CD4-positive, alpha-beta T cell treated with Interleukin-10 for 1 hour (primary cell): ENCODE measurements at places on chromosomes 13 and 19.
A peak's percentile ranks its signal among the peaks of the same experiment; 100 is the strongest.

GRCh38 chr13:113668491-113668971 is 1.5 kb downstream of the GRK1 start:
- DNase-seq, result no peak

DNA sequence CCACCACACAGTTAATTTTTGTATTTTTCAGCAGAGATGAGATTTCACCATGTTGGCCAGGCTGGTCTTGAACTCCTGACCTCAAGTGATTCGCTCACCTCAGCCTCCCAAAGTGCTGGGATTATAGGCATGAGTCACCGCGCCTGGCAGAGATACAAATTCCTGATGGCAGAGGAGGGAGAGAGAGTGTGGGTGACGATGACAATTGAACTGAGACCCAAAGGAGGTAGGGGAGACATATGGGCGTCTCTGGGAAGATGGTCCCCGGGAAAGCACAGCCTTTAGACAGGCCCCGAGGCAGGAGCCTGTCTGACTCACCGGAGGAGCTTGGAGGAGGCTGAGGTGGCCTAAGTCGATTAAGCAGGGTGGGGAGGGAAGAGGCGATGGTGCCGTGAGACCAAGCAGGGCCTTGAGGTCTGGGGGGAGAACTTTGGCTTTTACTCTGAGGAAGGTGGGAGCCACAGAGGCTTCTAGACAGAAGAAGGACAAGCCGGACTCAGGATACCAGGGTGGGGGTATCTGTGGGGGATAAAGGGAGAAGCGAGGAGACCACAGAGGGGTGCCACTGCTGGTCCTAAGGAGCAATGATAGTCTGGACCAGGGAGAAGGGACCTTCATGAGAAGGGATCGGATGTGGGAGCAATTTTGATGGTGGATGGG is 38.2 kb downstream of the ARRDC2 start:
- DNase-seq, result no peak

DNA sequence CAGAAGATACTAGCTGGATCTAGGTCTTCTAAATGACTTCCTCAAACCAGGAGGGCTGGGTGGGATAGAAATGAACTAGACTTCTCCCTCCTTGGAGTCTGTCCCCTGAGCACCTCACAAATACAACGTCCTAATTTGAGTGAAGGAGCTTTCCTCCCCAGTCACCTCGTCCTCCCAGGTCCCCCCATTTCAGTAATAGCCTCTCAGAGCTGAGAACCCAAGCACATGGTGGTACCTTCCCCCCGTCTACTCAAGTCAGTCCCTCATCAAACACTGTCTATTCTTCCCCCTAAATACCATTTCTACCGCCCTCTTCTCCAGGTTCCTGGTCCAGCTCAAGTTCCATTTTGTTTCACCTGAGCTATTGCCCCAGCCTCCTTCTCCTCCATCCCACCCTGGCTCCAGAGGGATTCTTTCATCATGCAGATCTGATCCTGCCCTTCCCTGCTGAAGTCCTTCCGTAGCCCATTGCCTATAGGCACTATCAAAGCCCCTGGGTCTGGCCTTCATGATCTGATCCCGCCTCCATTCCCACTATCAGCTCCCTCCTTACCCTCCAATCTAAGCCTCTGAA is 5.3 kb upstream of the PRKCG start:
- peak; percentile 54 for DNase-seq

GRCh38 chr19:45047188-45047797 is 8.4 kb downstream of the CLASRP start:
- no peak for DNase-seq

DNA sequence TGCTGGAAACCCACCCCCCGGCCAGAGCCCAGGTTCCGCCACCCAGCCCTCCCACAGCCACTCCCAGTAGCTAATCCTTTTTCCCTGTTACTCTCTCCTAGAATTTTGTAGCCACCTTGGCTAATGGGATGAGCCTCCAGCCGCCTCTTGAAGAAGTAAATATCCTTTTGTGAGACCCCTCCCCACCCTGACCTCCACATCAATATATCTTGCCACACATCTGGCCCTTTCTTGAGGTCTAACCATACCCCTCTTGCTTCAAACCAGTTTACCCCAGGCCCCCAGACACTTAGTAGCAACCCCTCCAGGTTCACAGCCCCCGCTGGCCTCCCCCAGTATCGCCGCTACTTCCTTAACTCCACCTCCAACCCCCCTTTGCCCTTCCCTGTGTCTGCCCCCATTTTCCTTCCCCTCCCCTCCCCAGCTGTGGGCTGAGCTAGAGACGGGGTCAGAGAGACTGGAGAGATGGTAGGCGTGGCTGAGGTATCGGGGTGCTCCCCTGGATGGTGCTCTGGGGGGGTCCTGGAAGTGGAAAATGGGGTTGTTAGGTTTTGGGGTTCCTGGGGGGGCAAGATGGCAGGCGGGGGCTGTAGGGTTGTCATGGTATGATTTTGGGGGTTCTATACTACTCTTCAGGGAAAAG is 2.8 kb downstream of the PRMT1 start:
- DNase-seq, result no peak

DNA sequence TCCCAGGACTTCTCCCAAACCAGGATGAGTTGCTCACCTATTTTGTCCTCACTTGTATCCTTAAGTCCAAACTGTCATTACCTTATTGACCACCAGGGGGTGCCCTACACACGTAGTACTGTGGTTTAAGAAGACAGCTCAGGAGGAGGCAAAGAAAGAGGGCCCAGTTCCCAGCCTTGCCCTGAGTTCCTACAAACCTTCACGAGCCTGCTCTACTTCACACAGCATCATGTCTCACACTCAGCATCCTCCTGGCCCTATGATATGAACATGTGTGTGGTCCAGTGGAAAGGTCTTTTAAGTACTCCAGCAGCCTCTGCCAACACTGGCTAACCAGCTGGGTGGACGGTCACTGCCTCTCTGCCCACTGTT is 8.1 kb upstream of the ZNF784 start:
- DNase-seq, result peak; percentile 93

DNA sequence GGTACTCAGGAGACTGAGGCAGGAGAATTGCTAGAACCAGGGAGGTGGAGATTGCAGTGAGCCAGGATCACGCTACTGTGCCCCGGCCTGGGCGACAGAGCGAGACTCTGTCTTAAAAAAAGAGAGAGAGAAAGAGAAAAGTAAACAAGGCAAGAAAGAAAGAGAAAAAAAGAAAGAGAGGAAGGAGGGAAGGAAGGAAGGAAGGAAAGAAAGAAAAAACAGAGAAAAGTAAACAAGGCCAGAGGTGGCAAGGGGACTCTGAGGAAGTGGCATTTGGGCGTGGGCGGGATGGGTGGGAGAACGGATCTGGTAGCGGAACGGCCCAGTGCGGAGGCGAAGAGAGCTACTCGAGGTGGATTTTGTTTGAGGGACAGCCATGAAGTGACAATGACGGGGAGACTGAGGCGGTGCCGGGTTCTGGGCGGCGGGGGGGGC is 7.5 kb upstream of the ARRDC2 start:
- DNase-seq, result no peak

DNA sequence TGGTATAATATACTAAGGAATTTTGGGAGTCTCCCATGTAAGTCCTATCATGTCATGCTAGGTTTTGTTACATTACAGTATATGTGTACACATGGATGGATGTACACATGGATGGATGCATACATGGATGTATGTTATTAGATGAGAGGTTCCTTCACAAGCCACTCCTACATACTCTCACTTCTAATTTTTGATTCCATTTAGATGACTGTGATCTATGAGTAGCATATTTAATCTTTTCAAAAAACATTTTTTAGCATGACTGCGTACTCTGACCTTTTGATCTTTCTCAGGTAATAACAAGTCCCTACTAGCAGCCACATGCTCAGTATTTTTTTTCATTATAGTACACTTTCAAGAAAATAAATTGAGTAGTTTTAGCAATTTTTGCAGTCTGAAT is 441.8 kb downstream of the SLITRK1 start:
- DNase-seq, result no peak

DNA sequence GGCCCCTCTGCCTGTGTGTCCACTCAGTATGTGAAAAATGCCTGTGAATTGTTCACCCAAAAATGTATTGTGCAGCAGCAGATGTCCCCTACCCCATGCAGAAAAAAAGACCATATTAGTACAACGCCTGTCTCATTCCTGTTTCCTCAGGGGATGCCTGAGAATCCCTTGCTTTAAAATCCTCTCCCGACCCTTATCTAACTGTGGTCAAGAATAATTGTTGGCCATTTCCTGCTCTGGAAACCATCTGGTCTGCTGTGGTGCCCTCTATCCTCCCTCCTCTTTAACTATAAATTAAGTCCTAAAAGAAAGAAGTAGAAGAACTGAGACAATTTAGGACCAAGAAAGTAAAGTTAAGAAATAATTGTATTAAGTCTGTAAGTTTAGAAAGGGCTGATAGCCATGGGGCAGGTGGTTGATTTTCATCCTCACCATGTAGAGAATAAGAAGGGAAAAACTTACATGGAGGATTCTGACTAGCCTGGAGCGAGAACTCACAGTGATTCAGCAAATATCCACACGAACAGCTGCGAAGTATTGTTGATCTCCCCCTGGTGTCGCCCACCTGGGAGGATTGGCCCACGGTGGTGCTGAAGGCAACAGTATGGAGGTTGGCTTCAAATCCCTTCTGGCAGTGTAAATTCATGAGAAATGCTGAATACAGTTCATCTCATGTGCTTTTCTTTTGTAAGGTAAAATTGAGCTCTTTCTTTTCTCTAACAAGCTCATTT is 85.6 kb downstream of the COL4A2 start:
- DNase-seq, result no peak

DNA sequence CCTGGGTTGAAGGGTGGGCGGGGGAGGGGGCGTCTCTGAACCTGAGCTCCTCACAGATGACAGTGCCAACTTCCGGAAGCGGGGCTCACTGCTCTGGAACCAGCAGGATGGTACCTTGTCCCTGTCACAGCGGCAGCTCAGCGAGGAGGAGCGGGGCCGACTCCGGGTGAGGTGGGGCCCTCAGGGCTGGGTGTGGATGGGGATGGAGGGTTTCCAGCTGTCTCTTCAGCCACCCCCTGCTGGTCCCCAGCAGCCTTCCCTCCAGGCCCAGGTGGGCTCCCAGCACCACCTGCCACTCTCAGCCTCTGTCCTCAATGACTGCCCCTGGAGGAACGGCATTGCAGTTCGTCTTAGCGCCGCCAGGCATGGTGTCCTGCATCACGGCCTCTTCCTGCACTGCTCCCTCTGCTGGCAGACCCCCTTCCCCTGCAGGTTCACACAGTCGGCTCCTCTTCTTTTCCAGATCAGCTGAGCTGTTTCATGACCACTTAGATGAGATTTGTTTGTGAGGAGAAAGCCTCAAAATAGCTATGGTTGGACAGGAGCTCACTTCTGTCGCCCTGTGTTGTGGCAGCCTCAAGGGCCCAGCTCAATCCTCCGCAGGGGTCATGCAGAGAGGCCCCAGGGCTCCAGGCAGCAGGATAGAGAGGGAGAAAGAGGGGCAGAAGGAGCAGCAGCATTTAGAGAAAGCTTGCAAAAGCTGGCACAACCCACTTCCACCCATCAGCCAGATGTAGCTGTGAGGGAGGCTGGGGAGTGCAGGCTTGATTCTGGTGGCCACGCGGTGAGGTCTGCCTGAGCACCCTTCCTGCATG is 2.5 kb upstream of the GARIN5A start:
- DNase-seq, result peak; percentile 24

- DNase-seq, result no peak
Observed at GRCh38 chr19:38522915-38523314, 89.4 kb downstream of the RYR1 start.

- peak; percentile 78 for DNase-seq
Observed at GRCh38 chr13:52455677-52456041, 381 bp downstream of the CKAP2 start.

- no peak for DNase-seq
Observed at GRCh38 chr19:32227561-32228165, 117.7 kb upstream of the ZNF507 start.

- no peak for DNase-seq
Observed at GRCh38 chr13:31090096-31090495, 71.6 kb downstream of the HSPH1 start.

DNA sequence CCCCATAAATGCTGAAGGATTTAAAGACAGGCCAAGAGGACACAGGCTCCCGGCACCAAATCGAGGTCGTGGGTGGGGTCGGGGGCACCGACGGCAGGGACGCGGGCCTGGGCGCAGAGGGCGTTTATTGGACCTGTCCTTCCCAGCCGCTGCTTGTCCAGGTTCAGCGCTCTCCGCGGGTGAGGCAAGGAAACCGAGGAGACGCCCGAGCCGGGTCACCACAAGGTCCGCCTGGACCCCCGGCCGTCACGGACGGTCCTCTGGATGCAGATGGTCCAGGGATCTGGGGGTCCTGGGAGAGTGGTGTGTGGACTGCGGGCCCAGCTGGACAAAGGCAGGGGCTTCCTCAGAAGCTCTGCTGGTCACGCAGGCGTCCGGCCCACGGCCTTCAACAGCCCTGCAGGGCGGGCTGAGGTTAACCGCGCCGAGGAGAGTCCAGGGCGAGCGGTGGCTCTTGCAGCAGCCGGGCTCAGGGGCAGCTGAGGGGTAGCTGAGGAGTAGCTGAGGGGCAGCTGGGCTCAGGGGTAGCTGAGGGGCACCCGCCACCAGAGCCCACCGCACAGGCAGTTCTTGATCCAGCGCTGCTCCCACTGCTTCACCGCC is 8.5 kb downstream of the CFD start:
- no peak for DNase-seq
